ENCODE measurements at places on chromosomes 16 and 17.

DNA sequence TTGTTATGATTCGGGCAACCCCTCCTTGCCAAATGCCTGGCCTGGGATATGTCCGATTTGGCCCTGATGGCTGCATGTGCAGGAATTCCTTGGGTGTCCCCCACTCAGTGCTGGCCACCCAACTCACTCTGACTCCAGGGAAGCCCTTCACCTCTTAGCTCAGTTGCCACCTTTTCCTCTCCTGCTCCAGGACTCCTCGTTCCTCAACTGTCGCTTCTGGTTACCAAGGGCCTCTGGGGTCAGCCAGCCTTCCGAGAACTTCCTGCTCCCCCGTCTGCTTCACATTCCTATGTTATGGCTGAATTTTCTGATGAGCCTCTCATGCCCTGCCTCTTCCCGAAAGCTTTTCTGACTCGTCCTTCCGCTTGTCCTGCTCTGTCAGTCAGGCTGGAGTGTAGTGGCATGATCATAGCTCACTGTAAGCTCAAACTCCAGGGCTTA, 63.5 kb downstream of the SPACA3 start:
- no peak for DNase-seq

DNA sequence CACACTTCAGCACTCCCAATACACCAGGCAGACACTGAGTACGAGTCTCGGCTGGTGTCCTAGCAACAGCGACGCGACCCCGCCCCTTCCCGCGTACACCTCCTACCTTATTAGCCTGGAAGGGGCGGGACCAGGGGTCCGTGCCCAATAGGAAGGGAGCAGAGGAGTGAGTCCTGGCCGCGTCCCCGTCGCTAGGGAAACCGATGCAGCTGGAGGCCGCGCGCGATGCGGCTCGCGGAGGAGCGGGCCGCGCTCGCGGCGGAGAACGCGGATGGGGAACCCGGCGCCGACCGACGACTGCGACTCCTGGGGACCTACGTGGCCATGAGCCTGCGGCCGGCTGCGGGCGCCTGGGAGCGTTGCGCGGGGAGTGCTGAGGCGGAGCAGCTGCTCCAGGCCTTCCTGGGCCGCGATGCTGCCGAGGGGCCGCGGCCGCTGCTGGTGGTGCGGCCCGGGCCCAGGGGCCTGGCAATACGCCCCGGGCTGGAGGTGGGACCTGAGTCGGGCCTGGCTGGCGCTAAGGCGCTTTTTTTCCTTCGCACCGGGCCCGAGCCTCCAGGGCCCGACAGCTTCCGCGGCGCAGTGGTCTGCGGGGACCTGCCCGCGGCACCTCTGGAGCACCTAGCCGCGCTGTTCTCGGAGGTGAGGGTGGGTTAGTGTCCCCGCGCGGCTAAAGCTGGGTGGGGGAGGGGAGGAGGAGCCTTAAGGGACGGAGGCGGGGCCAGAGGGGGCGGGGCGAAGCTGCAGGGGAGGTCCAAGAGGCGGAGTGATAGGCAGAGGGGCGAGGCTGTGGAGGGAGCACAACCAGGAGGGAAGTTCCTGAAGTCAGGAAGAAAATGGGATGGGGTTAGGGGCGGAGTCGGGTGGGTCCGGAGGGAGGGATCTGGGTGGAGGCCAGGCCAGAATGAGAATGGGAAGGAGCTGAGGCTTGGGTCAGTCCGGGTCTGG, at the start of gene DNAH9:
TSS of gene DNAH9 (plus strand) at position 197 of the 948 bp plus-strand sequence. CDS start at position 226, 29 bp downstream.
- peak; percentile 89 for DNase-seq

DNA sequence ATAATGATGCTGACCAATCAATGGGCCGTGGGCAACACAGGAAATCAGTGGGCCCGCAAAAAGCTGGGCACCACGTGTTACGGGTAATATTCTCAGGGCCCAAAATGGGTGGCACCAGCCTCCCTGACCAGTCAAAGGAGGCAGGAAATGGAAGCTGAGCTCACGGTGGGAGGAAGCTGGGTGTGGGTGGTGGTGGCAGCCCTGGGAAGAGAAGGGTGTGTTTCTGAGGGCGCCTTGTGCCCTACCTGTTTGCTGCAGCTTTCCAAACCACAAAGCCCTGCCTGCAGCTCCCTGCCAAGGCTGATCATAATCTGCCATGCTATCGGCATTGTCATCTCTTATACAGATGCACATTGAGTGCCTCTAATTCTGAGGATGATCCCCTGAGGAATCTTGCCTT, 457.9 kb downstream of the SLC39A11 start:
- no peak for DNase-seq

- no peak for DNase-seq
Measured at GRCh38 chr17:21816592-21817567, 124.6 kb downstream of the KCNJ18 start.

DNA sequence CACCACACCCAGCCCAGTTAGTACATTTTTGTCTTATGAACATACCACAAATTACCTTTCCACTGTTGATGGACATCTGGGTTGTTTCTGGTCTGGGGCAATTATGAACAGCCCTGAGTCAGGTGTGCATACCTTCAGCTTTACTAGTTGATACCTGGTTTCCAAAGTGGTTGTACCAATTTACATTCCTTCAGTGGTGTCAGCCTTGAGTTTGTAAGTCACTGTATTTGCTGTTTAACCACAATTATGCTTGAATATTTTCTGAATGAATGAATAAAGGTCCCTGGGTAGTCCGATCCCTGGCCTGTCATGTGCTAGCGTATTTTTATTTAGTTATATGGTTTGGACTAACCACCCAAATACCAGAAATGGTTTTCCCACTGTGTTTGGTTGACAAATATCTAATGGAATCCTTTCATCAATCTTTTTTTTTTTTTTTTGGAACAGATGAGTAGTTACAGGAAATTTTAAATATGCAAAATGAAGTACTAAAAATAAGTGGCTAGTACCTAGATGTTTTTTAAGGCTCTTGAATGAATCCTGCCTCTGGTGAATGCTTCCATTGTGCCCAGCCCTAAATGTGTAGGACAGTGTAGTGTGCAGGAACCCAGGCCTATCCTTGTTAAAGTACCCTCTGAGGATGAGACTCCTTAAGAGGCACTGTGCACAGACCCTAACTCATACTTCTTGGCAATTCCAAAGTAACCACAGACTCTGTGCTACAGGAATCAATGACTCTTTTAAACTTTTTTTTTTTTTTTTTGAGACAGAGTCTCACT, 3.7 kb downstream of the DUSP14 start:
- no peak for DNase-seq

- no peak for DNase-seq
Measured at GRCh38 chr16:2371421-2371820, 30.9 kb upstream of the ABCA3 start.

- DNase-seq: no peak
Measured at GRCh38 chr16:64151990-64152767, 969.7 kb downstream of the CDH11 start.

- no peak for DNase-seq
Measured at GRCh38 chr17:40777971-40778370, 4.4 kb downstream of the KRT27 start.

DNA sequence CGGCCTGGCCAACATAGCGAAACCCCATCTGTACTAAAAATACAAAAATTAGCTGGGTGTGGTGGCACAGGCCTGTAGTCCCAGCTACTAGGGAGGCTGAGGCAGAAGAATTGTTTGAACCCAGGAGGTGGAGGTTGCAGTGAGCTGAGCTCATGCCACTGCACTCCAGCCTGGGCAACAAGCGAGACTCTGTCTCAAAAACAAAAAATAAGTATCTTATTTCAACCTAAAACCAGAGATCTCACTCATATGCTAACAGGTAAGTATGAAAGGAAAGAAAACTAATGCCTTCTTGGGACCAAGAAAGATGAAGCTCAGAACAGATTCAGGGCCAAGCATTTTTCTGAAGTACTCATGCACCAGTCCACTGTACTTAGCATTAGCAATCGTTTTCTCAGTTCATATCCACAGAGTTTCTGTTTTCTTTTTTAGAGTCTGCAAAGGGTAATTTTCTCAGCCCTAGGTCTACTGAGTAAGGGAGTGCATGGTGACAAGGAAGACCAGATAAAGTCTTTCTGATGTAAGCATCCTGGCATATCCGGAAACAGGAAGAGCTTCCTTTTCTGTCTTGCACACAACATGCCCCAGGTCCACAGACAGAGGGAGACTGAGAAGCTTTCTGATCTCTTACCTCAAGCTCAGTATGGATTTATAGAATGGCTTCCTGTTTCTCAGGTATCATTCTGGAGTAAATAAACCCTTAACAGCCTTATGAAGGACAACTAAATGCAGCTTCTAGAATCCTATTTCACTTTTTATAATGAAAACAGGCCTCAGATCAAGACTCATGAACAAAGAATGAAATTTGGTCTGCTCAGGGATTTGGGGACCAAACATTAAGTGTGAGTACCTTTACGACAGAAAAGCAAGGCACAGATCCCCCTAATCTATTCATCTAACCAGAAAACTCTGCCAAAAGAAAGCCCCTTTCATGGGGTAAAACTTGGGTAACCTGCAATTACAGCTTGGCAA, 38.7 kb upstream of the FOXJ1 start:
- no peak for DNase-seq

DNA sequence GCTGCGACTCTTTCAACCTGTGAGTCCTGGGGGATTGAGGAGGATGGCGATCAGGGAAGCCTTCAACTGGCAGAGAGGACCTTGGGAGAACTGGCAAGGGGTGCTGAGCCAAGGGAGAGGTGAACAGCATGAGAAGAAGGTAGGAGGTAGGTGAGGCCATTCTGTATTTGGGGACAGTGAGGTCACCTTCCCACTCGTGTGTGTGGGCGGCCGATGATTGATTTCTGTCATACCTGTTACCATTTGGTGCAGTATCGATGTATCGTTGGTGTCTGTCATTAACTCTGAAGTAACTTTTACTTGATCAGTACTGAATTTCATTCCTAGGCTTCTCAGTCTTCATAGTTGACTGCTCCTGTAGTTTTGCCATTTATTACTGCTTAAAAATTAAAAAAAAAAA, 3.8 kb downstream of the ARSG start:
- DNase-seq: no peak

DNA sequence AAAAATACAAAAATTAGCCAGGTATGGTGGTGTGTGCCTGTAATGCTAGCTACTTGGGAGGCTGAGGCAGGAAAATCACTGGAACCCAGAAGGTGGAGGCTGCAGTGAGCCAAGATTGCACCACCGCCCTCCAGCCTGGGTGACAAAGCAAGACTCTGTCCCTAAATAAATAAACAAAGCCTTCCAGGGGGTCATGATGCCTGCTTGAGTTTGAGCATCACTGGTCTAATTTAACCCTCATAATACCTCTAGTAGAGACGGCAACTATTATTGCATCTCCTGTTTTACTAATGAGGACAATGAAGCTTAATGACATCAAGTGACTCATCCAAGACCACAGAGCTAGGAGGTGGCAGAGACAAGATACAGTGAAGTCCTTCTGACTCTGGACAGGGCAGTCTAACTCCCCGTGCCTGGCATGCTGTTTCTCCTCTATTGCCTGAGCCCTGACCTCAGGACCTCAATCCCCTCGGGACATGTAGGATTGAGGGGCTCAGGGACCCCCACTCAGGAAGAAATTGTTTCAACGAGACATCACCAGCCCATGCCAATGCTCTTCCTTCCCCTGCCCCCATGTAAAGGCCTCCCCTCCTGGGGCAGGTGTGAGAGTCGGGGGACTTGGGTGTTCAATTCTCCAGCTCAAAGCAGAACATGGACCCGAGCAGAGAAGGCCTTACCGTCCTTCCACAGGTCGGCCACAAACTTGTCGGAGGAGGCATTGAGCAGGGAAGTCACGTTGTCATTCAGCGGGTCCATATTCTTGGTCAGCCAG, 102.9 kb downstream of the NDE1 start:
- DNase-seq: no peak

GRCh38 chr17:15238676-15239422, 26.3 kb downstream of the PMP22 start:
- DNase-seq: no peak

DNA sequence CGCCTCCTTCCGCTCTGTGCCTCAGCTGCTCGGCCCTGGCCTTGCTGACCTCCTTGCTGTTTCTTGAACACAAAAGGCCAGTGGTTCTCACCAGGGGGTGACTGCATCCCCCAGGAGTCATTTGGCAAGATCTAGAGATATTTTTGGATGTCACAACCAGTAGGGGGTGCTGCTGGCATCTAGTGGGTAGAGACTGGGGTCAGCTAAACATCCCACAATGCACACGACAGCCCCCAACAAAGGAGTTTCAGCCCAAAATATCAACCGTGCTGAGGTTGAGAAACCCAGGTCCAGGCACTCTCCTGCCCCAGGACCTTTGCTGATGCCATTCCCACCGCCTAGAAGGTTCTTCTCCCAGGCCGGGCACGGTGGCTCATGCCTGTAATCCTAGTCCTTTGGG, 39.7 kb downstream of the ABCC6 start:
- DNase-seq: no peak

DNA sequence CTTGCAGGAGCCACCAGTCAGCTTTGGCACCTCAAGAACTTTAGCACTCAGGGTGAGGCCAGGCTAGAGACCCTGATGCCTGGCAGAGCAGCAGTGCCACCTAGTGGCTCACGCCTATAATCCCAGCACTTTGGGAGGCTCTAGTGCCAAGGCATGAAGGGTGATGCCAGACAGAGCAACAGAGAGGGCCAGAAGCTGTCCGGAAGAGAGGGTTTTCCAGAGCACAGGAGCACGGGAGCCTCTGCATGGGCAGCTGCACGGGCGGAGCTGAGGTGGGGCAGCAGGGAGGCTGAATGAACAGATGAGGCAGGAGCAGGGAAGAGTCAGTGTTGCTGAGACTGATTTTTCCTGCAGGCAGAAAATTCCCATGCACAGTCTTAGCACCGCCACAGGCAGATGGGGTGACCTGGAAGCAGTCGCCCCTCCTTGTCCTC, 38.9 kb downstream of the MYH3 start:
- DNase-seq: peak; percentile 42

DNA sequence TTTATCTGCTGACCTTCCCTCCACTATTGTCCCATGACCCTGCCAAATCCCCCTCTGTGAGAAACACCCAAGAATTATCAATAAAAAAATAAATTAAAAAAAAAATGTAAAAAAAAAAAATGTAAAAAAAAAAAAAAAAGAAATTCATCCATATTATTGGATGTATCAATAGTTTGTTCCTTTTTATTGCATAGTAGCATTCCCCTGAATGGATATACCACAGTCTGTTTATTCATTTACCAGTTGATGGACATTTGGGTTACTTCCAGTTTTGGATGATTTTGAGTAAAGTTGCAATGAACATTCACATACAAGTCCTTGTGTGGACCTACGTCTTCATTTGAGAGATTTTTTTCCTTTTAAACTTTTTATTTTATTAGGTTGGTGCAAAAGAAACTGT, 94.0 kb downstream of the PITPNC1 start:
- no peak for DNase-seq

DNA sequence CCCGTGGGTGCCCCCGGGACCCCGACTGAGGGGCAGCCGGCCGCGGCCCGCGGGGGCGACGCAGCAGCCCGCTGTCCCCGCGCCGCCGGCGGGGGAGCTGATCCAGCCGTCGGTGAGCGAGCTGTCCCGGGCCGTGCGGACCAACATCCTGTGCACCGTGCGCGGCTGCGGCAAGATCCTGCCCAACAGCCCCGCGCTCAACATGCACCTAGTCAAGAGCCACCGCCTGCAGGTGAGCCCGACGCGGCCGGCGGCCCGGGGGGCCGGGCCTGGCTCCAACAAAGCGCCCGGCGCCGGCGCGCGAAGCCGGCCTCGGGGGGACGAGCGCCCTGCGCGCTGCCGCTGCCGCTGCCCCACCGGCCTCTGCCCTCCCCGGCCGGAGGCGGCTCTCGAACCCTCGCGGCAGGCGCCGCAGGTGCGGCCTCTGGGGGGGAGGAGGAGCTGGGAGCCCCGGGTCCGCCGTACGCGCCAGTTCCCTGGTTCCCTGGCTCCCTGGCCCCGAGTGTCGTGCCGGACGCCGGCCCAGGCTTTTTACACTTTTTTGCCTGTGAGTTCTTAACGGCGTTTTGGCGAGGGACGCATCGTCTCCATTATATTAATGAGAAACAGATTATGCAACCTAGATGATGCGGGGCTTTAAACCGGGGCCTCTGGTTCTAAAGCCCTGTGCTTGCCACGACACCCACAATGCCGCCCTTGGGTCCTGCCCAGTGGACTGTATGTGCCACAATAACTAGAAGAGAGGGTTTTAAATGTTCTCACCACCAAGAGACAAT, 521 bp downstream of the ATMIN start:
- no peak for DNase-seq
